ENCODE measurements at places on chromosomes 16 and 17.

DNA sequence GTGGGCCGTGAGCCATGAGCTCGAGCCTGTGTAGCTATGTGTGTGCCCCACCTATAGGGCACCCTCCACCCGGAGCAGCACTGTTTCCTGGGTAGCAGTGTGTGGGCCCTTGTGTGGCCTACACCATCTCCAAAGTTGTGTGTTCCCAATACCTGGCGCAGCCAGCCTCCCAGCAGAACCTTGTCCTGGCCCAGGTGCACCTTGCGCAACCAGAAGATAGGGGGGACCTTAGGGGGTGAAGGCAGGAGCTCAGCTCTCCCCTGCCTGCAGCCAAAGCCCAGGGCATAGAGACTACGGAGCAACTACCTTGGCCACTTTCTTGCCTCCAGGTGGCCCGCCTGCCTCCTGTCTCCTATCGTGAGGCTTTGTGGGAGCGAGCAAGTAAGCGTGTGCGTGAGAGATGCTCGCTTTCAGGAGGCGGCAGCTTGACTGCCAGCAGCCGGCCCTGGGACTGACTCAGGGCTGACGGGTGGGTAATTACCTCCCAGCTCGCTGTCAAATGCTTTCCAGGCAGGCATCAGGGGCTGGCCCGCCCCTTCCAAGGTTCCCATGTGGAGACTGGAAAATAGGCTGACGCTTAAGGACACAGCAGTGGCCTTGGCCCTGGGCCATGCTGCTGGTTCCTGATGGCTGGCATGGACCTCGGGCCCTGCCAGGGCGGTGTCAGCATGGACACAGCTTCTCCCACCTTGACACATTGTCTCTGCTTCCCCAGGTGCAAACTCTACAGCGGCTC lies 19.0 kb downstream of the TRAF7 start:
- DNase-seq, result no peak

GRCh38 chr17:81119223-81120148 lies 45.8 kb upstream of the PVALEF start:
- DNase-seq, result no peak

GRCh38 chr16:47664653-47665325 lies 203.7 kb downstream of the PHKB start:
- DNase-seq, result no peak

GRCh38 chr17:28178800-28179199 lies 136.3 kb downstream of the NLK start:
- no peak for DNase-seq

DNA sequence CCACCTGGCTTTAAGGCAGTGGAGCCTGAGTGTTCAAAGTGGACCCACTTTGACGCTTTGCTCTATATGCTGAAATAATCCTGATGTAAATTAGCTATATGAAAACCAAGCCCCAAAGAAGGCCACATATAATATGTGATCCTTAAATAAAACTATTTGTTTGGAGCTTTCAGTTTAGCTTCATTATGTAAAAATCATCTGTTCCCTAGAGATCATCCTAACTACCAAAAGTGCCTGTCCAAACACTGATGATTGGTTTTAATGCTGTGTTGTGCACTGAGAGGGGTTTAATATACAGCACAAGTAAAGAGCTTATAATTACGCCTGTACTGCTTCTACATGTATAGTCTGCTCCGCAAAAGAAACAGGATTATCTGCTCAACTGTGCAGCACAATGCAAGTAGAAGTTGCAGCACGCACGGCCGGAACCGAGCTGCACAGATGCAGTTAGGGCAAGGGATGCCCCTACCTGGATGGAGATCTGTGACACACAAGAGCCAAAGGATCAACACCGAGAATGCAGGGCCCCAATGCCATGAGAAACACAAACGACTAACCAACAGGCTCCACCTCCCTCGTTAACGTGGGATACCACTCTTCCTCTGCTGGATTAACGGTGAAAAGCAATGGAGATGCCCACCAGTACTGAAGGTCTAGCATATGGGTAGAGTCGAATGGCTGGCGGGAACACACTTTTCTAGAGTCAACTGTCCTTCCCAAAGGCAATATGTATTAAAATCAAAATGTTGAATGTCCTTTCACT lies 20.5 kb downstream of the USP7 start:
- no peak for DNase-seq

- DNase-seq, result no peak
These were observed 5.0 kb upstream of the CDH13 start for GRCh38 chr16:82621781-82622180.

DNA sequence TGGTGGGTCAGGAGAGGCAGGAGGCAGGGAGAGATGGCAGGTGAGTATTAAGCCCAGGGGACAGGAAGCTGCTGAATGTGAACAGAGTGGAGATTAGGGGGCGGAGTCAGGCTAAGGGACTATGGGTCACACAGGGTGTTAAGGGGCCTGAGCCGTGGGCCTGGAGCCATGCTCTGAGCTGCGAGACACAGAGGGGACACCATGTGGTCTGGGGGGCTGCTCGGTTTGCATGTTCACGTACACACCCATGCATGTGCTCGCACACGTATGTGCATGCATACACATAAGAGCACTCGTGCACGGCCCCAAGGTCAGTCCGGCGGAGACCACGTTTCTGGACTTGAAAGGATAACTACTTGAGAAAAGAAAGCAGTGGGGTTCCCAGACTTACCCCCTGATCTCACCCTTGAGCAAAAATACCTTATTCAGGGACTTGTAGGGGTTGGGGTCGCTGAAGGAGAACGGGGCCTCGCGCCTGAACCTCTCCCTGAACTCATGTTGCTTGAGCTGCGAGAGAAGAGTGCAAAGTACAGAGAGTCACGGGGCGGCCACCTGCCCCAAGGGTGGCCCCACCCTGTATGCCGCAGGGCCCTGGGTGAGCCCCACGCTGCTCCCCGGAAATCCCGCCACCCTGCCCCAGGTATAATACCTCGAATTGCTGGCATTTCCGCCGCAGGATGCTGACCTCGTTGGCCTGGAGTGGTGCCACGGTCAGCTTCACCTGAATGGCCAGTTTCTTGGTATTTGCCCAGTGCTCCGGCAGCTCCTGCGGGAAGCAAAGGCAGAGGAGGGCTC lies 50.8 kb downstream of the DNAH17 start:
- DNase-seq, result no peak

- DNase-seq, result no peak
These were observed 39.3 kb upstream of the TAC4 start for GRCh38 chr17:49887086-49887743.

- DNase-seq, result no peak
These were observed 410.0 kb upstream of the HSBP1 start for GRCh38 chr16:83397601-83398291.

DNA sequence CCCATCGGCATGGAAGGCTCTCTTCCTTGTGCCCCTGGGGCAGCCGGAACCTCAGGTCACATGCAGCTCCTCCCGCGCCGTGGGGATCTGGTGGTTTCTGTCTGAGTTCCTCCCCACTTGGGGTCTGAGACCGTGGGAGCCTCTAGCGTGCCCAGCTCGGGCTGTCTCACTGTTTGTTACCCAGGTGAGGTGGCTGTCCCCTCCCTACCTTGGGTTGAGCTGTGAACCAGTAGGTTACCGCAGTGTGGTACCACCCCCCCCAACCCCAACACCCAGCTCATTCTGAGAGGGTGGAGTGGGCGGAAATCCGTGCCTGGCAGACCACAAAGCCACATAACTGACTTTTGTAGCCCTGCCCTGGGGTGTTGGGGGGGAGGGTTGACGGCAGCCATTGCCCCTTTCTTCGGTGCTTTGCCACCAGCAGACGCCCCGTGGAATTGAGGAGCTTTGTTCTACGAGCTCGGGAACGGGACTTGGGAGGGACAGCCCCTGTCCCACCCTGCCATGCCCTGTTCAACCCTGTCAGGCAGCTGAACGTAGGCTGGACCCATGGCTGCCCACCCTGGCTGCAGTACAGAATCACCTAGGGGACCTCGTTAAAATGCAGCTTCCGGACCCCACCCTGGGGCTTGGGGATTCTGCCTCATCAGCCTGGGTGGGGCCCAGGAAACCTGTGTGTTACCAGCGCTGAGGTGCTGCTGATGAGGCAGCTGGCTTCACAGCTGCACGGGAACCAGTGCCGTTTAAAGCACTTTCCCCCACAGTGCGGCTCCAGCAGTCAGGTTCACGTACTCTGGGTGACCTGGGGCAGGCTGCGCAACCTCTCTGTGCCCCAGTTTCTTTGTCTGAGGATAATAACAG lies 18.5 kb downstream of the RAP1GAP2 start:
- DNase-seq, result no peak

- DNase-seq, result no peak
These were observed 500 bp downstream of the MAF start for GRCh38 chr16:79599837-79600637.

DNA sequence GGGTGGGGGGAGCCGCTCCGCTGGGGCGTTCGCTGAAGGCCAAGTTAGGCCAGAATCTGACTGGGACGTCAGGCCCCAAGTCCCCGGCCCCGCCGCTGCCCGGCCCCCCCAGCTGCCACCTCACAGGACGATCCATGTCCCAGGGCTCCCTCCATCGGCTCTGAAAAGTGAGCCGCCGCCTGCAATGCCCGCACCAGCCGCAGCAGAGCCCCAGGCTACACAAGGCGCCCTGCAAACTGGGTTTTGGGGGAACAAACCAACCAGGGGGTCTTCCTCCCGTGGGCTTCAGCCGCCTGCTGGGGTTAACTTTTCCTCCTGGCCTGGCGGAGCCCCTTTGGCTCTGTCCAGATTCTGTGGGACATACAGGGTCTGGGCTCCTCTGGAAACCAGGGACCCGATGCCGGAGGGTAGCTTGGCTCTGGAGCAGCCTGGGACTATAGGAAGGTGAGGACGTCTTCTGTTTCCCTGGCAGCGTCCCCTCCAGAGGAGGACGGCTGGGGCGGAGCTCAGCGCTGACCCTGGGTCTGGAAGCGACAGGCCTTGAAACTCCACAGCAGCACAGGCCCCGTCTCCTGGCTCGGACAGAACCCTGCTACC lies 835 bp downstream of the NME4 start:
- DNase-seq, result no peak
